Small intestine (tissue), 16 donors: ENCODE measurements at places on chromosomes 3 and 15. TPM values are rescaled to one million over a fixed set of nuclear protein-coding genes. Genes with fewer than 3 reads are reported as not detected.

DNA sequence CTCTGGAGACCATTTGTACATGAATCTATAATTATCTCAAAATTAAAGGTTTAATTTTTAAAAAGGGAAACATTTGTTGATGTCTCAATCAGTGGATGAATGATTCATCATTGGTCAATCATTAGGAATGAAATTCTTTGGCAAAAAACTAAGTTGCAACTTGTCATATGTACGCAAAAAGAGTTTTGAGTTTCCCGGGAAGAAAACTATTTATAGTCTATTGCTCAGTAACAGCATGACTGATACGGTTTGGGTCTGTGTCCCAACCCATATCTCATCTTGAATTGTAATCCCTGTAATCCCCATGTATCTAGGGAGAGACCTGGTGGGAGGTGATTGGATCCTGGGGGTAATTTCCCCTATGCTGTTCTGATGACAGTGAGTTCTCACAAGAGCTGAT, 765.8 kb upstream of the ROBO1 start:
- no peaks in the 10 kb centered on the region for H3K4me1 ChIP-seq
- no peak for DNase-seq
- no peaks in the 10 kb centered on the region for H3K36me3 ChIP-seq
- no peaks in the 10 kb centered on the region for H3K27me3 ChIP-seq
- no peak overlapping the region for H3K4me3 ChIP-seq

DNA sequence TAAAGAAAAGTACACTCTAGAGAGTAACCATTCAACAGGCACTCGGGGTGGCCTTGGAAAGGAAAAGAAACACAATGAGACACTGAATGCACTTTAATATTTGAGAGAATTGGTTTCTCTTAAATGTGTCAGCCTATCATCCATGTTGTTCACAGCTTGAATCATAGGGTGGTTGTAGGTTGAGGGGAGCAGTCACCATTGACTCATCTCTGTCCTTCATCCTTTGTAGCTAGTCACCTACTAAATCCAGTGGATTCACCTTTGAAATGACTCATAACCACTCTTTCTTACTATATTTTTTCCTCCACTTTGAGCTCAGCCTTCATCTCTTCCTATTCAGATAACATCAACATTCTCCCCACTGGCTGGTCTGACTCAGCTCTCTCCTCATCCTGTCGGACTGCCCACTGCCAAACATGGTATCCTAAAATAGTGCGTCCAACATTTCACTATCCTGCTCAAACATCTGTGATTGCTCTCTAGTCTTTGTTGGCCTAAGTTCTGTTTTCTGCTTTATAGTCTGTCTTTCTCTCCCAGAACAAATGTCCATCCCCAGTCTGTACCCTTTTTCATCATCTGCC, 182.7 kb upstream of the GADL1 start:
- H3K4me3 ChIP-seq, result no peak overlapping the region
- no peaks in the 10 kb centered on the region for H3K27me3 ChIP-seq
- H3K4me1 ChIP-seq, result no peaks in the 10 kb centered on the region
- no peak overlapping the region for H3K27ac ChIP-seq

DNA sequence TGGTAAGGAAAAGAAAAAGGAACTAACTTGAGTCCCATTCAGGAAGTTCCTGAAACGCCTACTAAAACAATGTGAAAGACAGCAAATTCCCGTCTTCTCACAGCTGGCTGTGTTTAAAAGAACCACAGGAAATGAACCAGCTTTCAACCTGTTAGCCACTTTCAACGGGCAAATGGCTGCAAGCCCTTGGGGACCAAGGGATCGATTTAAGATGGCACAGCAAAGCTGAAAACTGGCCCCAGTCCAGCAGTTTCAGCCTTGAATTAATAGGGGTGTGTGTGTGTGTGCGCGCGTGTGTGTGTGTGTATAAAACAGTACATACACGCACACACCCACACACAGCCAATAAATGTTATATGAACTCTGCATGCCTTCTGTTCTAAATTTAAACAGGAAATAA, 168.7 kb upstream of the TMCO5A start:
- DNase-seq, result peak; percentile 67
- no peak overlapping the region for H3K27ac ChIP-seq
- no peaks in the 10 kb centered on the region for H3K4me1 ChIP-seq
- H3K4me3 ChIP-seq, result no peak overlapping the region

GRCh38 chr3:64229903-64230302, 4.6 kb upstream of the PRICKLE2 start:
- no peak for DNase-seq
- no peaks in the 10 kb centered on the region for H3K27me3 ChIP-seq
- peaks cover 1% of the 10 kb centered on the region for H3K4me1 ChIP-seq
- H3K4me3 ChIP-seq, result no peak overlapping the region
- H3K36me3 ChIP-seq, result no peaks in the 10 kb centered on the region
- H3K27ac ChIP-seq, result no peak overlapping the region

GRCh38 chr15:93050648-93051047, 38.4 kb downstream of the RGMA start:
- H3K4me1 ChIP-seq, result no peaks in the 10 kb centered on the region
- H3K27ac ChIP-seq, result no peak overlapping the region
- H3K4me3 ChIP-seq, result no peak overlapping the region
- H3K36me3 ChIP-seq, result no peaks in the 10 kb centered on the region
- no peaks in the 10 kb centered on the region for H3K27me3 ChIP-seq

Gene GP5
- 0.18 TPM for polyA plus RNA-seq

- H3K4me3 ChIP-seq, result no peak overlapping the region
- no peaks in the 10 kb centered on the region for H3K27me3 ChIP-seq
- H3K27ac ChIP-seq, result no peak overlapping the region
- peaks cover 10% of the 10 kb centered on the region for H3K4me1 ChIP-seq
Measured at GRCh38 chr3:111542611-111543300, 759 bp downstream of the CD96 start.

- H3K4me1 ChIP-seq, result peaks cover 8% of the 10 kb centered on the region
- peak; percentile 40 for DNase-seq
- peak overlapping the region; percentile 96 for H3K4me3 ChIP-seq
- H3K27ac ChIP-seq, result peak overlapping the region; percentile 95
- no peaks in the 10 kb centered on the region for H3K27me3 ChIP-seq
Measured at GRCh38 chr3:101849714-101850245, 466 bp downstream of the NFKBIZ start.

GRCh38 chr3:117837391-117837790, 1127.8 kb downstream of the TUSC7 start:
- no peaks in the 10 kb centered on the region for H3K36me3 ChIP-seq
- H3K4me1 ChIP-seq, result no peaks in the 10 kb centered on the region
- H3K27ac ChIP-seq, result no peak overlapping the region
- DNase-seq, result no peak
